A549 treated with AZD2906 at 1 μM for 4 hours (cell line): ENCODE measurements at places on chromosomes 7 and 10. TPM values are rescaled to one million over a fixed set of nuclear protein-coding genes. Genes with fewer than 3 reads are reported as not detected.

Gene COL28A1
- 0.42 to 1.1 TPM (median 0.57 TPM) in 5 replicates for total RNA-seq

Gene CHST15
- 6.6 to 7.8 TPM (median 7.1 TPM) in 5 replicates for total RNA-seq

Gene ZC3HAV1
- 28.8 to 34.9 TPM (median 29.0 TPM) in 5 replicates for total RNA-seq

Gene SFXN3
- 41.6 to 48.3 TPM (median 45.5 TPM) in 5 replicates for total RNA-seq

Gene RHBDD2
- total RNA-seq = 80.3 to 98.6 TPM (median 97.6 TPM) in 5 replicates

Gene SHH
- total RNA-seq = 0.39 to 0.75 TPM (median 0.46 TPM) in 5 replicates

Gene COMMD3
- 41.2 to 48.2 TPM (median 44.6 TPM) in 5 replicates for total RNA-seq
